Left cardiac atrium (tissue), 4 donors: ENCODE measurements at places on chromosomes 3 and 15.

- peak; percentile 58 for DNase-seq
These were observed 120.9 kb upstream of the ZBED2 start for GRCh38 chr3:111715911-111716523.

- DNase-seq: no peak
These were observed 843.9 kb downstream of the TUSC7 start for GRCh38 chr3:117553461-117553860.

DNA sequence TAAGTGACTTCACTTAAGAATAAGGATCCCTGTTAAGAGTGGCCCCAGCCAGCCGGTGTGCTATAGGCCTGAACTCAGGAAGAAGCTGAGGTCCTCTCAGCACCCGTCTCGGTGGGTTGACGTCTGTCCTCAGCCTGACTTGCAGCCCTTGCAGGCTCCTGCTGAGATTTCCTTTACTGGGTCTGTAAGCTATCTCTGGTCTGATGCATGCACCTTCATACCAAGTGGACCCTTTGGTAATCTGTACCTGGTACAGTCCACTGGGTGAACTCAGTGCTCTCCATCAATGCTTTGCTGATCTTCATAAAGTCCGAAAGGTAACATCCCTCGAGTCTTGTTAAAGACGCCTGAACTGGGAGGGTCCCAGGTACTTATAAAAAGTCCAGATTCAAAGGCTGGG is 212.0 kb upstream of the PPP2R3A start:
- DNase-seq: no peak

DNA sequence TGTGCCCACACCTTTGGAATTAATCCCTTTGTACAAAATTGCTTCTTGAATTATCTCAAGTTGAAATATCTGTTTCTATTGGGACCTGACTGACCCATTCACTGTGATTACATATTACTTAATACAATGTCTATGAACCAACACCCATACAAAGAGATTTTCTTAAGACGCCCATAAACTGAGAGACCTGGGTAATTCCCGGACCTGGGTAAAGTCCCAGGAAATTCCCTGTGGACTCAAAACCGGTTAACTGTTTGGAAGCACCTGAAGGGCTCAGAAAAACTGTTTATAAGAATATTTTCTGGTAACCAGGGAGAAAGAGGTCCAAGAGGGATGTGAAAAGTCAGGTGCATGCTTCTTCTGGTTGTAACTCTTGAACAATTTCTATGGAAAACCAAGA is 314.0 kb upstream of the WNT5A start:
- no peak for DNase-seq

- no peak for DNase-seq
These were observed 237.5 kb upstream of the IL12A start for GRCh38 chr3:159751146-159751545.

- DNase-seq: no peak
These were observed 289.8 kb upstream of the ROPN1 start for GRCh38 chr3:124281453-124282316.

GRCh38 chr3:5197470-5198312 is 10.2 kb downstream of the EDEM1 start:
- no peak for DNase-seq

- DNase-seq: no peak
These were observed 302.2 kb upstream of the TPM1 start for GRCh38 chr15:62740141-62741004.

- DNase-seq: no peak
These were observed 154.9 kb downstream of the ECT2 start for GRCh38 chr3:172905451-172905850.

GRCh38 chr3:186308549-186308948 is 53.5 kb downstream of the DGKG start:
- no peak for DNase-seq

DNA sequence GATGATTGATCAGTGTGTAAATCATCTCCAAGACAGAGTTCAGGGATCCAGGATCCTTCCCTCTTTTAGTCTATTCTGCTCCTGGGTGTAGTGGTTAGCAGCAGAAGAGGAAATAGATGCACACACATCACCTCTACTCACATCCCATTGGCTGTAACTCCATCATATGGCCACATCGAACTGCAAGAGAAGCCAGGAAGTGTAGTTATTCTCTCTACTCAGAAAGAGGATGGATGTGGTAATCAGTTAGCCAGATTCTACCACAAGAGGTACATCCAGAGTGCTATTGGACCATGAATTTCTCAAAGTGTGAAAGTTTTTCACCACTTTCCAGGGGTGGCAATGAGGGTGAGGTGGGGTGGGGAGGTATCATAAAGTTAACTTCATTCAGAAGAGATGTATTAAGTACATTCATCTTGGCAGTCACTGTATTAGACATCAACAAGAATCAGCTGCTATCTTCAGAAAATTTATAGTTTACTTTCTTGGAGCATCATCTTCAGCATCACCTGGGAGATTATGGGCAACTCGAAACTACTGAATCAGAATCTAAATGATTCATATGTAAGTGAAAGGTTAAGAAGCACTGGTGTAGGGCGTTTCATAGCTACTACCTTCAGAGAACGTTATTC is 60.6 kb upstream of the GAP43 start:
- no peak for DNase-seq

DNA sequence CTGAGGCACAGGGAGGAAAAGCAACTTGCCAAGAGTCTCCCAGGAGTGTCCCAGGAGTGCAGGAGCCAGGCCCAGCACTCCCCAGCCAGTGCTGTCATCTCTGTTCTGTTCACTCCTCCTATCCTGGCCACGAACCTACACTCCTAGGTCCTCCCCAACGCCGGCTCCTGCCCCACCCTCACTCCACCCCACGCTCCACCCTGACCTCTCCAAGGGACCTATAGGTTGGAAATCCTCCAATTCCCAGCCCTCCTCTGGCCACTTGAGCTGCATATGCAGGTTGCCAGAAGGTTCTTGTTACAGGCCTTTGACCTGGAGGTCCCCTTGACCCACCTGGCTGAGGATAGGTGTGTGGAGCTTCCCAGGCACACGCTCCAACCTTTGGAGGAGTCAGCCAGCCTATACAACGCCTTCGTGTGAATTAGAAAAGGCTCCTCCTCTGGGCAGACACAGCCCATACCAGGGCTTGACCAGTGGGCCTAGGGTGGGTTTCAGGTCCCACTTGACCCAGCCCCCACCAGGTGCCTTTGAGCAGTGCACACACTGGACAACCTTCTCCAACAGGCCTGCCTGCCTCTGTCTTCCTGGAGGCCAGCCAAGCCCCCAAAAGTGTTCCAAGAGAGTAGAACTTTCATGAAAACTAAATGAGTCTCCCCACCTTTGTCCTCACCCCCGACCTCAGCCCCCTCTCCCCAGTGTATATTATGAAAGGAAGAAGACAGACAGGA is 167.2 kb upstream of the TLE3 start:
- no peak for DNase-seq

- DNase-seq: no peak
These were observed 245.6 kb upstream of the TRIM42 start for GRCh38 chr3:140432229-140432669.

- no peak for DNase-seq
These were observed 2.5 kb downstream of the RCCD1 start for GRCh38 chr15:90957031-90957790.

- no peak for DNase-seq
These were observed 51.7 kb upstream of the USP3 start for GRCh38 chr15:63452552-63453136.

DNA sequence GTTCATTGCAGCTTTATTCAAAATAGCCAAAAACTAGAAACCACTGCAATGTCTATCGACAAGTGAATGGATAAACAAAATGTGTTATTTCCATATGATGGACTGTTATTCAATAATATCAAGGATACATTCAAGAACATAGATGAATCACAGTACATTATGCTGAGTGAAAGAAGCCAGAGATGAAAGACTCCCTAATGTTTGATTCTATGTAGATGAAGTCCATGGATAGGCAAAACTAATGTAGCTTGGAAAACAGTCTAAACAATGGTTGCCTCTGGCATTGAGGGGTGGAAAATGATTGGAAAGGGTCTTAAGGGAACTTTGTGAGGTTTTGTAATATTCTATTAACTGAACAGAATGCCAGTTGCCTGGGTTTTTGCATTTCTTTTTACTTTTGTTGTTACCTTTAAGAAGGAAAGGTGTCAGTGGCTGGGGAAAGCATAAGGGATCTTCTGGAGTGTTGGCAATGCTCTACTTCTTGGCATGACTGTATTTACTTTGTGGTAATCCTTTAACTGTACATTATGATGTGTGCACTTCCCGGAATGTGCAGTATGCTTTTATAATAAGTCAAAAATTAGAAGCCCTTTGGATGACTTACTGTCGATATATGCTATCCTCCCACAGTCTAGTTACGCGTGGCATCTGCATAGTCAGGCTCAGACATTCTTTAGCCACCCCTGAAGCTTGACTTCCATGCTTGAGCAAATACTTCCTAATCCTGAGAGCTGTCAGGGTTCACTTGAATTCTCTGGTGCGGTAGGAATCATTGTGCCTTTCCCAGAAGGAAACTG is 20.5 kb upstream of the ATP10A start:
- no peak for DNase-seq

GRCh38 chr3:189404024-189404423 is 227.2 kb upstream of the TP63 start:
- no peak for DNase-seq

DNA sequence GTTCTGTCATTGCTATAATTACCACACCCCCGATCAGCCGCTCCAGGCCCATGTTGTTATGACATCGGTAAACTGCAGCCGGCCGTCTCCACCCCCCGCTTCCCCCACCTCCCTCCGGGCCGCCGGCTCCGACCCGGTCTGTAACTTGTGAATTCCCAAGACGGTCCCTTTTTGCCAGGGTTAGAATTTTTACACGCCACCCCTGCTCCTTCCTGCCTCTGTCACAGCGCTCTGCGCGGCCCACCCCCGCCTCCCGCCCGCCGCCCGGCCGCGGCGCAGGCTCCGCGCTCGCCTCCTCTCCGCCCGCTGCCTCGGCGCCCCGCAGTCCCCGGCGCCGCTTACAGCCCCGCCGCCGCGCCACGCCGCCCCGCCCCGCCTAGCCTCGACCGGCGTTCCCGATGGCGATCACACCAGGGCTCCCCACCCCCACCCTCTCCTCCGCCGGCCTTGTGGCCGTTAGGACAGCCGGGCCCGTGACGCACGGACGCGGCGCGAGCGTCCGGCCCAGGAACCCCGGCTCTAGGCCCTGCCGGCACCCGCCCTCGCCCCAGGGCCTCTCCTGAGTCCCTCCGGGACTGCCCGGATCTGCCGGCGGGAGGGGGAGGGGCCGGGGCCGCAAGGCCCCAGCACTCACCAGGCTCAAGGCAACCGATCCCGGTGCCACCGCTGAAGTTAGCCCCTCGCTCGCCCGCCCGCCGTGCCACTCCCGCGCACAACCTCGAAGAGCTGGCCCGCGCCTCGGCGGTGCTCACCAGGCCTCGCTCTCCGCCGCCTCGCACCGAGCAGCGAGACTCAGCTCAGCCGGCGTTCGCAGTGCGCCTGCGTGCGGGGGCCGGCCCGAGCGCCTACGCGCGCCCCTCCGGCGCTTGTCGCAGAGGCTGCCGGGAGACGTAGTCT is at the start of gene KPNA1:
Gene KPNA1, minus strand, starts transcription at position 817 of the 897 bp plus-strand sequence. CDS start 18,374 bp downstream, outside the sequence.
- peak; percentile 88 for DNase-seq

GRCh38 chr15:62756326-62756994 is 286.1 kb upstream of the TPM1 start:
- DNase-seq: no peak

GRCh38 chr3:157605356-157605755 is 102.1 kb upstream of the VEPH1 start:
- no peak for DNase-seq

DNA sequence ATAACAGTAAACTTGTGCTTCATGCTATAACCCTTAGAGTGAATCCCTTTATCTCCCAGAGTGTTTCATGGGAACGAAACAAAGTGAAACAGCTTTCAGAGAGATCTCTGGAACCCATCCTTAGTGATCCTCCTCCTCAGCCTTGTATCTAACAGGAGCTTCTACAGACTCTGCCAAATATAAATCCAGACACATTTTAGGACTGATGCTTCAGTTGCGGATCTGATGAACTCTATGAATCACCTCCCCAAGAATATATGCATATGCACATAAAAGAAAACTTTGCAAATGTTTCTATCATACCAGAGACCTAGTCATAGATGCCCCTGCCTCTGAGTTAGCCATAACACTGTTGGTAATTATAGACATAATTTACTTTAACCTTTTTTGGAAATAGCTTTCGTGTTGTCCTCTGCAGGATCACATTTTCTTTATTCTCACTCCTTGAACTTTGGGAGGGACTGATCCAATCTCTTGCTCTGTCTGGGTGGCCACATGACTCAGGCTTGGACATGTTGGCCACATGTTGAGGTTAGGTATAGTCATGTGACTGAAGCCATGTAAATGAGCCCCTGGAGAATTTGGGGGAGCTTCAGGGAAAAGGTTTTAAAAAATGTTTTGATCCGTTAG is 306.4 kb upstream of the CNTN3 start:
- no peak for DNase-seq

GRCh38 chr15:56917652-56918045 is 795 bp upstream of the TCF12 start:
- DNase-seq: no peak

- no peak for DNase-seq
These were observed 292.7 kb upstream of the PROK2 start for GRCh38 chr3:72077473-72078259.

DNA sequence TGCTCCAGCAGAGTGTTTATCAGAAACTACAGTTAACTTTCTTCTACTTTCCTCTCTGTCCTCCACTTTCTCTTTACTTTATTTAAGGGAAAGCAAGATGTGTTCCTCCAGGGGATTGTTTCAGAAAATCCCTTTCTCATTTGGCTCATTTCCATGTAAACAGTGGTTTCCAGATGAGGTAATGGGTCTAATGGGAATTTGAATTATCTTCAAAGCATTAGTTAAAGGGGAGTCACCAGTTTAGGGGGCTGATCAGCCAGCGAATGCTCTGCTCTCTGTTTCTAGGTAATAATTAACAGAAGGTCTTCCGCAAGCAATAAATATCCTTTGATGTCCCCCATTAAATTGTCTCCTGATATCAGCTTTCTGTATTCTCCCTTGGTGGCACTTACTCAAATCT is 30.4 kb upstream of the ZNF639 start:
- DNase-seq: no peak

GRCh38 chr3:145017959-145018358 is 1046.3 kb downstream of the DIPK2A start:
- DNase-seq: no peak

DNA sequence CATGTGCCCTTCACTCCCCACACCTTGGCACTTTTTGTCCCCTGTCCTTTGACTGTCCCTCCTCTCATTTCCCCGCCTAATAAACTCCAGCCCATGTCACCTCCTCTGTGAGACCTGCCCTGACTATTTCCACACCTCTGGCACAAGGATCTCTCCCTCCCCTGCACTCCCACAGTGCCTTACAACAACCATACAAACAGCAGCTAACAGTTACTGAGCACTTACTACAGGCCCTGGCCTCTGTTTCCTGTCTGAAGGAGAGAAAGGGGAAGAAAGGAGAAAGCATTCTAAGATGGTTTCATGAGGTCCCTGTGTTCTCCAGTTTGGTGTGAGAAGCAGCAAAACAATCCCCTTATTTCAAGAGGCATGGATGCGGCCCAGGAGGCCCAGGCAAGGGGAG is 20.0 kb upstream of the TRH start:
- no peak for DNase-seq

GRCh38 chr15:66066481-66066880 is 187.1 kb downstream of the MEGF11 start:
- DNase-seq: no peak

- peak; percentile 46 for DNase-seq
These were observed 17.3 kb downstream of the C3orf18 start for GRCh38 chr3:50550079-50550736.
